Stimulated activated CD8-positive, alpha-beta memory T cell treated with anti-CD3 and anti-CD28 coated beads, Interleukin-7, amount 100 ng/mL, for 1 hour (primary cell): ENCODE measurements at places on chromosomes 16 and 17.

DNA sequence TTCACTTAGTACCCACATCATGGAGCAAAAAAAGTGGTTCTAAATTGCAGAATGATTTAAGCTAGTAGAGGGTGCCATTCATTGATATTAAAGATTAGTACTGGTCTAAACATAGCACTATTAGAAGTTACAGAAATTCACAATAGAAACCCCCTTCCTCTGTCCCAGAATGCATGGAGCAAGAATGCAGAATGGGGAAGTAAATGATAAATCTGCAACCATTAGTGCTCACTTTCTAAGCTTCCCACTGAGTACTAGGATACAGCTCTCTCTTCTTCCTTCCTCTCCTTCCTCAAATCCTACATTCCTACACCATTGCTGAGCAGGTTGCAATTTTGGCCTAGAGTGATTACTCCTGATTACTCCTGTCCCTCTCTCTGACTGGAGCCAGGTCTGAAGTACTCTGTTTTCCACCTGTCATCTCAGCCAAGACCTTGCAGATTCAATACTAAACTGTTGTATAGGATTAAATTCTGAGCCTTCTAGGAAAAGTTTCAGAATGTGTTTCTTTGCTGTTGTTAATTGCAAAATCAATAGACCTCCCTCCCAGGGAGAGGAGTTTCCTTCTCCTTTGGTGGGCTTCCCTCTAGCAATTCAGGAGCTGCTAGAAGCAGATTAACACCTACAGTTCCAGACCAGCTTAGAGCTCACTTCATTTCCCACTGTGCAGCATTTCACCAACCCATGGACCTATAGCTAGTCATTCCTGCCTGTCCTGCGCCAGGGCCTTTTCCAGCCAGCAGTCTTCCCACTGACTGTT, 165.5 kb upstream of the TBX2 start:
- no peak for DNase-seq

DNA sequence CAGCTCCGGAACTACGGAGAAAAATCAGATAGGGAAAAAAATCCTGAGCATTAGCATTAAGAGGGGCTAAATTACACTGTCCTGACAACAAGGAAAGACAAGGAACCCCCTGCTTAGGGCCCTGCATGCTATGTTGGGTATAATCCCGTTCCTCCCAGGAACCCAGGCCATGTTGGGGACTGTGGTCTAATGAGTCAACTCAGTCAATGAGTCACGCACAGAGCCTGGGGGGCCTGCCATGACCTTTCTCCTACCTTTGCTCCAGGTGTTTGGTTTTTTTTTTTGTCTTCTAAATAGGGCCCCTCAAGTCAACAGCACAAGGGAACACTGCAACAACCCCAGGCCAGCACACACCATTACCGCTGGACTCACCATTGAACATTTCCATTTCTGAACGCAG, 8.9 kb upstream of the ZNF200 start:
- DNase-seq, result no peak

DNA sequence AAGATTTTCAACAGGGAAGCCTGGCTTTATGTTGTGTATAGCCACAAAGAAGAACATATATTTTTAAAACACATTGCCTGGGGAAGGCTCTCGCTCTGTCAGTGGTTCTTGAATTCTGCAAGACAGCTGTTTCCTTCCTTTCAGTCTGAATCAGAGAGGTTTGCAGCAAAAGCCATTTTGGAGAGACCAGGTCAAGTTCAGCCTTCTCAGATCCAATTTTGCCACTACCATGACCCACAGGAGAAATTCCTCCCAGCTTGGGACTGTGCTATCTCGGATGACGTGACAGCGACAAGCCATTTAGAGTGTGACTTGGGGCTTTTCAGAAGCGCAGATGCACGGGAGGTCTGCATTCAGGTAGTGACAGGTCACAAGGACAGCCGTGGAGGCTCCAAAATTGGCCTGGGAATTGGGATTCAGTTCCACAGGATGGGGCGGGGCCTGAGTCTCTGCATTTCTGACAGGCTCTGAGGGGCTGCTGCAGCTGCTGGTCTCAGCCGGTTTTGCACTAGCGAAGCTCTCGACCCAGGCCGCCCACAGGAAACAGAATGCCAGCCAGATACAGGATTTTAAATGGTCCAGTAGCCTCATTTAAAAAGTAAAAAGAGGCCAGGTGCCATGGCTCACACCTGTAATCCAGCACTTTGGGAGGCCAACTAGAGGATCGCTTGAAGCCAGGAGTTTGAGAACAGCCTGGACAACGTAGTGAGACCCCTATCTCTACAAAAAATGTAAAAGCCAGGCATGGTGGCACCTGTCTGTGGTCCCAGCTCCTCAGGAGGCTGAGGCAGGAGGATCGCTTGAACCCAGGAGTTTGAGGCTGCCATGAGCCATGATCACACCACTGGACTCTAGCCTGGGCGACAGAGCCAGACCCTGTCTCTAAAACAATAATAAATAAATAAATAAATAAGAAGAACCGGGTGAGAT, 196.6 kb upstream of the CIBAR2 start:
- no peak for DNase-seq

DNA sequence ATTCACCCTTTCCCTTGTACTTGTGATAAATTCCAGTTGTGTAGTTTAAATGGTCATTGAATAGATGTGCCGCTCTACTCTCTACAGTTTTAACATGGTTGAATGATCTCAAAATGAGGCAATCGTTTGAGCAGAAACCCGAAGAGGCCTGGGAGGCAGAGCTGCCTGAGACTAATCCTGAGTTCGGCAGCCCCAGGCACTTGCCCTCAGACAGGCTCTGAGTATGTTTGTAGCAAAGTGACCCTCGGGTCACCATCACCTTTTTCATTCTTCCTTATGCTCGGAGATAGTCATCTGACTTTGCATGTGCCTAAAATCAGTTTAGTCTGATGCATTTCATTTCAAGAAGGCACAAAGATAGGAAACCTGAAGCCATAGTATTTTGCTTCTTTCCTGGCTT, 184.0 kb upstream of the RBFOX1 start:
- no peak for DNase-seq

DNA sequence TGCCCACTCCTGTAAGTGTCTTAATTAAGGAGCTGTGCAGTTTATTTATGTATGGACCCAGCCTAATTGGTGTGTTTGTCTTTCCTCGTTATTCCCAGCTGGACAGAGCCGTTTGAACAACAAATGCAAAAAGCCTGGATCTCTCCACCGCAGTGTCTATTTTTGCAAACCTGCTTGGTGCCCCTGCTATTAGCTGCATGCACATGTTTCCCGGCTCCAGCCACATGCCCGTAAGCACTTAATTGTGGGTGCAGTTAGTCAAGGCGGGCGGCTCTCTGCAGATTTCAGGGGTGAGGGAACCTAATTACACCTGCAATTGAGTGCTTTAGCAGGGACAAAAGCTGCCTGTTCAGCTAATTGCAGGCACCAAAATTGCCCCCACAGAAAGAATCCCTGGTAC, 74.0 kb upstream of the GSE1 start:
- DNase-seq, result no peak

GRCh38 chr17:18031955-18032354, 7.0 kb downstream of the ATPAF2 start:
- DNase-seq, result no peak

DNA sequence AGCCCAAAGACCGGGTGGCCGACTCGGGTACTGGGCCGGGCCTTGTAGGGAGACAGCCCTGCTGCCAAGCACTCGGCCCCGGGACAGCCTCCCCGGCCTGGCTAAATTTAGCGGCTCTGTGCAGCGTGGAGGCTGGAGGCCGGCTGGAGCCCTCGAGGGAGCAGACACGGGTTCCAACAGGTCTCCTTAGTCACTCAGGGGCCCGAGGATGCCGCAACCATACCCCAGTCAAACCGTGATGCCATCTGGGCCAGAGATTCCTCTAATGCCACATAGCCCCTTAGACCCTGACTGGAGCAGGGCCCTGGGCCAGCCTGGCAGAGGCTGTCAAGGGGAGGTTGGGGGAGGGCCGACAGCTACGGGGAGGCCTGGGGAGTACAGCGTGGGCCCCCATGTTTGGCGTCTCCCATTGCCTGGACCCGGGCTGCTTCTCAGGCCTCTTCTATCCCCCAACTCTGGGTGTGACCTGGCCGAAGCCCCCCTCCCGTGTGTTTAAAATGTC, 2.9 kb upstream of the P2RX1 start:
- DNase-seq, result no peak

GRCh38 chr17:74740173-74740572, 3.1 kb downstream of the RAB37 start:
- no peak for DNase-seq

- DNase-seq, result no peak
Observed at GRCh38 chr17:4204710-4205173, 59.0 kb downstream of the ANKFY1 start.

DNA sequence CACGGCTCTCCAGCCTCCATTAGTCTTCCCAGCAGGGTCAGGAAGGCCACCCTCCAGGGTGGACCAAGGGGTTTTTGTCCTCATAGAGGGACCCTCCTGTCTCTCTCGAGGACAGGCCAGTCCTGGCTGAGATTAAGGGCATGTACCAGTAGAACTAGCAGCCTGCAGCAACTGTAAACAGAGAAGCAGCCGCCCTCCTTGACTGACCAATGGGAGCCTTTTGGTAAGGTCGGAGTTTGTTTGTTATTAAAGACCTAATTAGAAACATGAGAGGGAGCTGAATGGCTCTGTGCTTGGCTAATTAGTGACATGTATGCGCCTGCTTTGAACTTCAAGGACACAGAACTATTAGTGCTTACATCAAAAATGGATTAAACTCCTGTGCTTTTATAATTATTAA, 80.0 kb downstream of the CCDC182 start:
- no peak for DNase-seq

DNA sequence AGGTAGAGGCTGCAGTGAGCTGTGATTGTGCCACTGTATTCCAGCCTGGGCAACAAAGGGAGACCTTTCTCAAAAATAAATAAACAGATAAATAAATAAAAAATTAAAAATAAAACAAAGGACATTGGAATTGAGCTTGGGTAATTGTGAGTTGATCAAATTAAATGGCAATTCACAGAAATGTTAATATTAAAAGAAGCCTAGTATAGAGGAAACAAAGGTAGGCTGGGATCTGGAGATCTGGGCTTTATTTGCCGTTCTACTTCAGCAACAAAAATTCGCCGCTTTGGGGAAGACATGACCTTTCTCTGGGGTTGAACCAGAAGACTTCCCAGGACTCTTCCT, 332 bp upstream of the VPS25 start:
- DNase-seq, result no peak

DNA sequence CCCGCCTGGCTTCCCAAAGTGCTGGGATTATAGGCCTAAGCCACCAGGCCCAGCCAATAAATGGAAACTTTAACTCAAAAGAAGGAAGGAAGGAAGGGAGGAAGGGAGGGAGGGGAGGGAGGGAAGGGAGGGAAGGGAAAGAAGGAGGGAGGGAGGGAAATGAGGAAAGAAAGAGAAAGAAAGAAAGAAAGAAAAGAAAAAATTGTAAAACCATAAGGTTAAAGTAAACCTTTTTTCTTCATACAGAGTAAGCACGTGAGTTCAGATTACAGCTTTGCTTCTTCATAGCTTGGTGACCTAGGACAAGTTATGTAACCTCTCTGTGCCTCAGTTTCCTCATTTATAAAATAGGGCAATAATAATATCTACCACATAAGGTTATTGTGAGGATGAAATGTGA, 26.0 kb downstream of the LRRC37B start:
- DNase-seq, result no peak

DNA sequence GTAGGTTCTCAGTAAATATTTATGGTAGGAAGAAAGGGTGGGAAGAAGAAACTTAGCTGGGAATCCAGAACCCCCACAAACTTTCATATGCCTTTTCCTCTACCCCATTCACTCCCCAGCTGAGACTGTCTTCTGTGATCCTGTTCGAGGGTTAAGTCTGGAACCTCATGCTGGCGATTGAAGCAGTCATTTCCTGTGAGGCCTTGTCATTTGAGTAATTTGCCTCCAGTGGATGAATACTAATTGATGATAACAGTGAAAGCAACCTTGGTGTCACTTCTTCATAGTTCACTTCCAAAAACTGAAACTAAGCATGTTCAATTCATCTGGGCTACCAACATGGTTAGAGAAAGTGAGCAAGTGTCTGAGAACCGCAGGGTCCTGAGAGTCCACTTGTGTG, 401.2 kb downstream of the CDH13 start:
- DNase-seq, result no peak

- no peak for DNase-seq
Observed at GRCh38 chr17:48244814-48245213, 137.2 kb downstream of the SNX11 start.
